ENCODE measurements at places on chromosomes 1 and 21.

GRCh38 chr1:178371235-178371634, 125.5 kb downstream of the CLEC20A start:
- no peak for DNase-seq

DNA sequence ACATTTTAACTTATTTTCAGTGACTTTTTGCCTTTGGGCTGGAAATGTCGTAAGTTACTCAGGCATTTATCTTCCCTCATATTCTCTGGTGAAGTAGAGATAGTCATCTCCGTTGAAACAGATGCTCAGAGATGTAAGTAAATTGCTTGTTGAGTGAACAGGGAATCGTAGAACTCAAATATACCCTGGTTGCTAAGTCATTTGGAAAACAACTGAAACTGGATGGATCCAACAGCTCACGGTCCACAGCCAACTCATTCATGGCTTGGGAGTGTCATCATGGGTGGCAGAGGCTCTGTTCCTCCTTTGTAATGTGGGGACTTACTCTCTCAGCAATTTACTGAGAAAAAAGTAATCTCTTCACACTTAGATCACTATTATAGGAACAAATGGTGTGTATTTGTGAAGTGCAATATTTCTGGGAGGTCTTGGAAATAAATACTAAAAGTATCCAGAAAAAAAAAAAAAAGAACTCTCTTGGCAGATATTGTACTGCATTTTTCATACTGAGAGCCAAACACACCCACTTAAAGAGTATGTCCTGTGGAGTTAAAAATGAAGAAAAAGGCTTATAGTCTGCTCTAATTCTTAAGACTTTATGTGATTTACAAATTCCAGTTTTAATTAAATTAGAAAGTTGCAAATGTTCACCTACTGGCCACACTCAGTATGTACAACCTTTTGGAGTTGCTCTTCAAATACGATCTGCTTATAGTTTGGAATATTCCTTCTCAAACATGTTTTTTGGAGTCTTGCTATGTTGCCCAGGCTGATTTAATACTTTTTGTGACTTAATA, 107.4 kb downstream of the LEPR start:
- no peak for DNase-seq

- no peak for DNase-seq
Observed at GRCh38 chr1:29984862-29985605, 738.4 kb downstream of the MATN1 start.

- no peak for DNase-seq
Observed at GRCh38 chr21:41630249-41630648, 122.3 kb upstream of the TMPRSS2 start.

DNA sequence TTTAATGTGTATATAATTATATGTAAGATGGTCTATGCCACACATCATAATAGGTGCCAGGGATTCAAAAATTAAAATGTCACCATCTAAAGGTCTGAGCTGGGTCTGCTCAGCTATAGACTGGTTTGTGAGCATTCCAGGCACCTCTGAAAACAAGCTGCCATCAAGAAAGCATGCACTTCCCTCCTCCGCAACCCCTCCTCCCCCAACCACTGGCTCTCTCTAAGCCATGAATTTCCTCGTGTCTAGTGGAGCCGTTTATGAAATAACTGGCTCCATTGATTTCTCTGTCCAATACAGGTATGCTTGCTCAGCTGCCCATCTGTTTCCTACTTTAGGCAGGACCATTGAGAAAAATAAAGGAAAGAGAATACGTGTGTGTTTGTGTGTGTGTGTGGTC, 522.6 kb upstream of the PLXNA2 start:
- no peak for DNase-seq

GRCh38 chr1:14924455-14925331, 228.9 kb upstream of the TMEM51 start:
- DNase-seq = no peak

DNA sequence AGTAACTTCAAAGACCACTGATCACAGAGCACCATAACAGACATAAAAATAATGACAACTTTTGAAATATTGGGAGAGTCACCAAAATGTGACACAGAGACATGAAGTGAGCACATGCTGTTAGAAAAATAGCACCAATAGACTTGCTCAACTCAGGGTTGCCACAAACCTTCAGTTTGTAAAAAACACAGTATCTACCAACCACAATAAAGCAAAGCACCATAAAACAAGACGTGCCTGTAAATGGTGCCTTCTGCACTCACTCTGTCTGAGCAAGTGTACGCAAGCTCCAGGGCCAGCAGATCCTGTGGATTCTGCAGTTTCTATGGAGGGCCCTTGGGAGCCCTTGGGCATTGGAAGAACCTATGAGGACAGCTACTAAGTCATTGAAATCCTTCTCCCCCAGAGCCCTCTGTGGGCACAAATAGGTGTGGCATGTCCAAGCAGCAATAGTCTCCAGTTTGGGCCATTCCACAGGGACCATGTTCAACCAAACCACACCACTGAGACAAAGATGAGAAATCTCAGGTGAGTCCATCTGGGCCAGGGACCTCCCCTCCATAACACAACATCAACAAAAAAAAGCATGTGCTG, 116.9 kb upstream of the RAB4A start:
- no peak for DNase-seq

- DNase-seq = no peak
Observed at GRCh38 chr1:51957618-51958017, 32.9 kb downstream of the RAB3B start.

DNA sequence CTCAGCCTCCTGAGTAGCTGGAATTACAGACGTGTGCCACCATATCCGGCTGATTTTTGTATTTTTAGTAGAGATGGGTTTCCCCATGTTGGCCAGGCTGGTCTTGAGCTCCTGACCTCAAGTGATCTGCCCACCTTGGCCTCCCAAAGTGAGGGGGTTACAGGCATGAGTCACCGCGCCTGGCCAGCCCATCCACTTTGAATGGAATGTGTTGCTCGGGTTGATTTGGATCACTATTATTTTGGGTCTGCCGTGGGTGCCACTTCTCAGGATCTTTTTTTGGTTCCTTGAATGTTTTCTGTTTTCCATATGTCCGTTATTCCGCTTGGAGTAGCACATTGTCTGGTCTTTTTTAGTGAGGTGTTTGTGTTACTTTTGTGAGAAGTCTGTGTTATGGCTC, 17.0 kb downstream of the PCNT start:
- no peak for DNase-seq

- DNase-seq = no peak
Observed at GRCh38 chr1:83497563-83497962, 501.4 kb downstream of the TTLL7 start.

GRCh38 chr1:32957017-32957416, 7.6 kb downstream of the RNF19B start:
- DNase-seq = no peak

DNA sequence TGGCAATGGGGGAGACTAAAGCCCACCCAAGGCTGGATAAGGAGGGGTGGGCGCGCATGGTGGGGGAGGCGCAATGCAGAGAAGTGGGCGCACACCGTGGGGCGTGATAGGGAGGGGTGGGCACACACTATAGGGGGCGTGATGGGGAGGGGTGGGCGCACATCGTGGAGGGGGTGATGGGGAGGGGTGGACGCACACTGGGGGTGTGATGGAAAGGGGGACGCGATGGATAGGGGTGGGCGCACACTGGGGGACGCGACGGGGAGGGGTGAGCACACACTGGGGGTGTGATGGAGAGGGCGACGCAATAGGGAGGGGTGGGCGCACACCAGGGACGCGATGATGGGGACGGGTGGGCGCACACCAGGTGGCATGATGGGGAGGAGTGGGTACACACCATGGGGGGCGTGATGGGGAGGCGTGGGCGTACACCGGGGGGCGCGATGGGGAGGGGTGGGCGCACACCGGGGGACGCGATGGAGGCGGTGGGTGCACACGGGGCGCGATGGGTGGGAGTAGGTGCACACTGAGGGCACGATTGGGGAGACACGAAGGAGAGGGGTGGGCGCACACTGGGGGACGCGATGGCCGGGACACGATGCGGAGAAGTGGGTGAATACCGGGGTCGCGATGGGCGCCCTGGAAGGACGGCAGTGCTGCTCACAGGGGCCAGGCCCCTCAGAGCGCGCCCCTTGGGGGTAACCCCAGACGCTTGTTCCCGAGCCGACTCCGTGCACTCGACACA, 929 bp downstream of the SUMO3 start:
- DNase-seq = no peak

DNA sequence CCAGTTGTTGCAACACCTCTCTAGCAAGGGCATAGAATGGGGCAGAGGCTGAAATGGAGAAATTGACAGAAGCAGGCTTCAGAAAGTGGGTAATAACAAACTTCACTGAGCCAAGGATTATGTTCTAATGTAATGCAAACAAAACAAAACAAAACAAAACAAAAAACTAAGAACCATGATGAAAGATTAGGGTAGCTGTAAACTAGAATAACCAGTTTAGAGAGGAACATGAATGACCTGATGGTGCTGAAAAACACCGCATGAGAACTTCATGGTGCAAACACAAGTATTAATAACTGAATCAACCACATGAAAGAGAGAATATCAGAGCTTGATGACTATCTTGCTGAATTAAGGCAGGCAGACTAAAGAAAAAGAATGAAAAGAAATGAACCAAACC, 1707.7 kb downstream of the BRINP3 start:
- DNase-seq = no peak

- DNase-seq = peak; percentile 64
Observed at GRCh38 chr1:21317035-21317689, 26.9 kb upstream of the ECE1 start.

DNA sequence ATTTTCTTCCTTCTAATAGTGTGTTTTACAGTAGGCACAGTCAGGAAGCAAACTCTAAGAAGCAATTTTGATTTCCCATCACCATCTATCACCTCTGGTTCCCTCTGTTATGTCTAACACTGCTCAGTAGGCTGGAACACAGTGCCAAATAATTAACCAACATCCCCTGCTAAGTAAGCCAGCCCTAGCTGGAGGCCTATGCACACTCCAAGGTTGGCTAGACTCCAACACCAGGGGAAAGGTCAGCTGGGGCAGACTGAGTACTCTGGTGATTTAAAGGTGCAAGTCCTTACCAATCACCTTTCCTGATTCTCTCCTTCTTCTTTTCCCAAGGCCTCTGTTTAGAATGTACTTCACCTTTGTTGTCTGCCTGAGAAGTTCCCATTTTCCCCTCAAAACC, 46.5 kb upstream of the BEND5 start:
- DNase-seq = no peak

- no peak for DNase-seq
Observed at GRCh38 chr21:30981403-30981802, 56.9 kb downstream of the KRTAP19-8 start.

Data from amniotic stem cell (primary cell).